ENCODE measurements at places on chromosomes 7 and 10.

GRCh38 chr10:98332623-98333269 is 64.8 kb upstream of the LOXL4 start:
- no peak for DNase-seq

- no peak for DNase-seq
These were observed 2.8 kb downstream of the CYP26C1 start for GRCh38 chr10:93063144-93063976.

GRCh38 chr10:126561921-126562680 is 108.4 kb downstream of the C10orf90 start:
- DNase-seq: no peak

GRCh38 chr10:101062232-101063049 is 652 bp downstream of the KAZALD1 start:
- peak; percentile 45 for DNase-seq

DNA sequence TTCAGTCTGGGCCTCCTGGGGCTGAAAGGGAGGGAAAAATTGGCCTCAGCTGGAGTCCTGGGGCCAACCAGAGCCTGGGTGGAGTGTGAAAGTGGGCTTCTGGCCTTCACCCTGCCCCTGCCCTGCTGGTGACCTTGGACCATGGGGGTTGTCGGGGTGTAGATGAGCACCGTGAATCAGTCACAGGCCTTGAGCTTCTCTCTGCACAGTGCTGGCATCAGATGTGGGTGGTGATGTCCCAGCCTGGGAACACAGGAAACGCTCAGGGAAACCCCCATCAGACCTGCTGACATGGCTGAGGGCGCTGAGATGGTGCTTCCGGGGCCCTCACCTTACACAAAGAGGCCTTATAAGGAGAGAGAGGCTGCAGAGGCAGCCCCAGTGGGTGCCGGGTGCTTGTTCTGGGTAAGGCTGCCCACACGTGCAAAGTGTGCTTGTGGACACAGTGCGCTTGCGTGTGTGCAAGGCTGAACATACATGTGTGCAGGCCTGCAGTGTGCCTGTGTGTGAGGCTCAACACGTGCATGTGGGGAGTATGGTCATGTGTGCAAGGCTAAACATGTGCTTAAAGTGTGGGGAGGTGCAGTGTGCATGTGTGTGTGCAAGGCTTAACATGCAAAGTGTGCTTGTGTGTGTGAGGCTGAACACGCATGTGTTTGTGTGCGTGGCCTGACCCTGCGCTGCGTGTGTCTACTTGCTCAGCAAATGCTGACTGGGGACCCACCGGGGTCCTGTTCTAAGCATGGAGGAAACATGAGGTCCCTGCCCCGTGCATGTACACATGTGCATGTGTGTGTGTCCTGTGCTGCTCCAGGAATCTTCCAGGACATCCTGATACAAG is 6.5 kb downstream of the ARPC1B start:
- peak; percentile 73 for DNase-seq

GRCh38 chr7:132390705-132391104 is 185.6 kb downstream of the PLXNA4 start:
- DNase-seq: no peak

- no peak for DNase-seq
These were observed 31.7 kb downstream of the CAMK2B start for GRCh38 chr7:44293561-44294324.

GRCh38 chr7:29352041-29352440 is 157.5 kb downstream of the CHN2 start:
- DNase-seq: no peak

- DNase-seq: no peak
These were observed 16.0 kb downstream of the RNF32 start for GRCh38 chr7:156656598-156656997.

DNA sequence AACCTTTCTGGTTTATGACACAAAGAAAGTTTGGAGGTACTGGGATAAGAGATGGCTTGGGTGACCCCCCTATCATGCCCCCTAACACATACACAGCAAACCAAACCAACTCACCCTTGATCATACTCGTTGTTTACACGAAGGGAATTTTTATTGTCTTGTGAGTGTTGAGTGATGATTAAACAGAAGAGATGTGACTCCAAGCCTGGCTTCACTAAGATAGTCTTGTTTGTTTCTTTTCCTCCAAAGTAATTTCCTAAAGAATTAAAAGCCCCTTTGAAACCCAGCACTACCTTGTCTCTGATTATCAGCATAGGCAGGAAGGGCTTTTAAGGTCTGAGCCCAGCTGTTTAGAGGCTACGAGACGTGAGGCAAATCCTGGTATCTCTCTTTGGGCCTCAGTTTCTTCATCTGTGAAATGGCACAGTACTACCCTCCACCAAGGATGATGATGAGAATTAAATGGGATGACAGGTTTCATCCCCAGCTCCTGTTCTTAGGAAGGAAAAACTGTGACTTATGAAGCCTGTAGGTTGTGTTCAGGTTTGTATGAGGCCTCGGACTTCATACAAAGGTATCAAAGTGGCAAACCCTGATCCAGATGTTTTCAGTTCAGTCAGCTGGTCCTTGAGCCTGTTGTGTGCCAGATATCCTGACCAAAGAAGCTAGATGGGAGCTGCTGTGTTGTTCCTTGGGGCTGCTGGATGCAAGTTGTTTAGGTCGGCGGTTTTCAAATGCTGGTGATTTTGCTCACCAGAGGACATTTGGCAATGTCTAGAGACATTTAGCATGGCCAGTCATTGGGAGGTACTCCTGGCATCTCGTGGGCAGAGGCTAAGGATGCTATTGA is 51.8 kb downstream of the TCF7L2 start:
- no peak for DNase-seq

DNA sequence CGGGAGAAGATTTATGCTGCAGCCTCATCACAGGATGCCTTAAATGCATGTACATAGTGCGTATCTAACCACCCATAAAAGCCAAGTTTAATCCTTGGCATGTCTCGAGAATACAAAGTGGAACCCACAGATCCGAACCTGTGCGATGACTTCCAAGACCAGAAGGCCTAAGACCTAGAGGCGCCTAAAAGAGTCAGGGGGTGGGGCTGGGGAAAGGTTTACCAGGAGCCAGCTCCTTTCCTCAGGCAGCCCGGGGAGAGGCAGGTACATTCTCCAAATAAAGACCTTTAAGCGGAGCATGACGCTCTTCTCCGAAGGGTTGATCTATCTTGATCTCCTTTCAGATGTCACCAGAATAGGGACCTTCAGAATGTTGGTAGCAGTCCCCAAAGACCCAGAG is 9.7 kb downstream of the SP8 start:
- no peak for DNase-seq

- no peak for DNase-seq
These were observed at the start of gene CELF2 for GRCh38 chr10:11017570-11018431. Gene CELF2 (plus strand): TSS chr10:11017872. CDS start chr10:11018090, 218 bp downstream.

GRCh38 chr7:130293521-130293920 is 560 bp downstream of the CPA4 start:
- no peak for DNase-seq

GRCh38 chr7:157544226-157544625 is 207.4 kb downstream of the DNAJB6 start:
- no peak for DNase-seq

DNA sequence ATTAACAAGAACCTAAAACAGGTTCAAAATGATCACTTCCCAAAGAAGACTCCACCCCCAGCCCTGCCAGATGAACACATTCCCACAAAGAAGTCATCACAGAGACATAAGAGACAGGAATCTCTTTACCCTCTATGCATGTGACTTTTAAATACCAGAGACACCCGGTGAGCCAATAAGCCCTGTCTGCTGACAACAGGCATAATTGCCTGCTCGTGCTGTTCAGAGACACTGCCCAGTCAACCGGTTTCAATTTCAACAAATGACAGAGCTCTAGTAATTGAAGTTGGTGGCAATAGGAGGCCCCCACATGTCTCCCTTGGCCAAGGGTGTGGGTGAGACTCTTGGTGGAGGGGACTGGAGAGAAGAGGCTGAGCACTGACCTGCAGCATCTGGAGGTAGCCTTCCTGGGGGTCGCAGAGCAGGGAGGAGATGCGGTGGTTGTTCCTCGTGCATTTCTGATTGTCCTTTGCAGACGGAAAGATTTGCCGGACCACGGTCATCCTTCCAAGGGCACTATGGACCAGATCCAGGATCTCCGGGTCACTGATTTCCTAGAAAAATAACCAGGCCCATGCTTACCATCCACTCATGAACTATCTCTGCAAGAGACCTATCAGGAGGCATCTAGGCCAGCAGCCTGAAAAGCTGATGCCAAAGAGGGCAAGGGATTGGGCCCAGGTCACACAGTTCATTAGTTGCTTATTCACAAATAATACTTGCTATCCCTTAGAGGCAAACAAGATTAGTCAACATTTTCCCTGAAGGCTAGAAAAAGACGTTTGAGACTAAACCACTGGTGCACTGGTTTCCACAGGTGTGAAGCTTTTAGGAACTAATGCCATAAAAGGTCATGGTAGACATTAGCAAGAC is 497.7 kb downstream of the GRID1 start:
- no peak for DNase-seq

DNA sequence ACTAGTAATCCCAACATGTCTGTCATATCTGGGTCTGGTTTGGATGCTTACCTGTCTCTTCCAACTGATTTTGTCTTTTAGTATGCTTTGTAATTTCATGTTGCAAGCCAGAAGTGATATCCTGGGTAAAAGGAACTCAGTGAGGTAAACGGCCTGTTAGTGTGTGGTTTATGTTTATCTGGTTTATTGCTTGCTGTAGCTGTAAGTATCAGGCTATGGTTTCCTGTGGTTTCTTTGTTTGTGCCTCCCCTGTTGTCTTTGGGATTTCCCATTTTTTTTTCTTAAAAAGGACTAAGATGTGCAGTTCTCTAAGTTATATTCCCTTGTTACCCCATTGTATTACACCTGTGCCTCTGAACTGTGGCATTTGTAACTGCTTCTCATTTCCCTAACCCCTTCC is 323.5 kb upstream of the POM121L12 start:
- DNase-seq: no peak

DNA sequence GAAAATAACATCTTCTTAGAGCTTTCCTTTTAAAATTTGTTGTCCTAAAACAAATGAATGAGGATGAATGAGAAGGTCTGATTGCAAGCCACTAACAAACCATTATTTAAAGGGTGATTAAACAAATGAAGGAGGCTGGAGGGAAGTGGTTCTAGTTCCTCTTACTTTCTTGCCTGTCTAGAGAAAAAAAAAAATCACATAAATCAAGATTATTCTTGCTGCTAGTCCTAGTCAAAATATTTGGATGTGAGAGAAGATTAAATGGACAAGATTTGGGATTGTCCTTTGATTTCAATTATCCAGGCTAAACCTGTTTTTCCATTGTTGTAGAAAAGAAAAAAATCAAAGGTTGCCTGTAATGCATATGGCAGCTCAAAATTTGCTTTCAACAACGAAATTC is 3.3 kb downstream of the SKAP2 start:
- DNase-seq: no peak

GRCh38 chr7:135711139-135711469 is 16.9 kb downstream of the SLC13A4 start:
- DNase-seq: no peak

- no peak for DNase-seq
These were observed 48.4 kb upstream of the HABP2 start for GRCh38 chr10:113504423-113504822.

DNA sequence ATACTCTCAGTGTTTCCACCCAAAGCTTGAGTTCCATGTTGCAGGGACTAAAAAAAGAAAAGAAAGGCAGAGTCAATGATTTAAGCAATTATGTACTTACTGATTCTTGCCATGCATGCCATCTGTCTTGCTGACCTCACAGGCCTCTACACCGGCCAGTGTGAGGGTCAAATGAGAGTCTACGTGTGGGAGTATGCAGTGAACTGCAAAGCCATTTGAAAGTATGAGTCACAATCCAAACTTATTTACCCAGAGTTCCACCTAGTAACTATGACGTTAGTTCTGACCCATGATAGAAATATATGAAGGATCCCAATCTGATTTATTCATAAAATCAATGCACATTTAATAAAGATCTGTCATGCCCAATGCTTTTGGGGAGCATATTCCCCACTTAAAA is 26.5 kb downstream of the PDE1C start:
- no peak for DNase-seq

DNA sequence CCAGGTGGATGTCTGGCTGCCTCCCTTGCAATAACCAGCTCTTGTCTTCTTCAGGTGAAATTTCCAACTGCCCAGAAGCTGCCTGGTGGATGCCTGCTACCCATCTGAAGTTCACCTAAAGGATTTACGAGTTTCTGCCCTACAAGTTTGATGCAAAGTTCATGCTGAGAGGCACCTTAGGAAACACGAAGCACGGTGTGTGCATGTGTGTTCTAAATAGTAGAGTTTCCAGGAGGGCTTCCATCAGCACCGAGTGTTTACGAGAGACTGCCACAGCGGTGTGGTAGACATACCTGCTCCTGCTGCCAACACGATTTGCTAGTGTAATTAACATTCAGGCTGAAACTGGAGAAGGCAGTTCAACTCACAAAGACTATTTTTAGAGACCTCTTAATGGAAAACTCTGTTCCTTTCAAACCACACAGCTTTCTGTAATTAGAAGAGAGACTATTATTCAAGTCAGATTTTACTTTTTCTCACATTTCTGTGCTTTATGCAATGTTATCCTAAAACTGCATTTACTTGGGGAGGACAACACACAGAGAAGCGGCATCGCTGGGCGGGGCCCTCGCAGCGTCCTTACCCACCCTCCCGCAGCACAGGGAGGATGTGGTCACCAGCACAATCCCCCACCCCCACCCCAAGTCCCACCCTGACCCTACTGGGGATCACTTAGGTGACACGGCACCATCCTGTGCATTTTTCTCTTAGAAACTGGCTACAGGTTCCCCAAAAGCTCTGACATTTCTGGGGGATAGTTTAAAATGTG is 15.5 kb upstream of the CPXM2 start:
- DNase-seq: no peak

GRCh38 chr10:71537125-71537524 is 140.4 kb downstream of the CDH23 start:
- no peak for DNase-seq

GRCh38 chr10:86594535-86594934 is 59.8 kb upstream of the OPN4 start:
- DNase-seq: no peak
